ENCODE measurements at places on chromosomes 12 and 14. TPM values are rescaled to one million over a fixed set of nuclear protein-coding genes. Genes with fewer than 3 reads are reported as not detected.
A peak's percentile ranks its signal among the peaks of the same experiment; 100 is the strongest.

Gene SLC38A4
- polyA plus RNA-seq = 27.2 TPM

Gene RPL36AL
- 210 TPM for polyA plus RNA-seq

- no peak for DNase-seq
Observed at GRCh38 chr12:57993834-57994233, 52.5 kb downstream of the ATP23 start.

GRCh38 chr12:105240228-105240627 is 4.3 kb upstream of the APPL2 start:
- no peak for DNase-seq

GRCh38 chr12:12745576-12746211 is 28.5 kb downstream of the CDKN1B start:
- no peak for DNase-seq

- DNase-seq = no peak
Observed at GRCh38 chr14:78202163-78202562, 32.0 kb downstream of the NRXN3 start.

- no peak for DNase-seq
Observed at GRCh38 chr14:87045956-87046355, 947.0 kb downstream of the GALC start.

- no peak for DNase-seq
Observed at GRCh38 chr12:69884386-69884785, 59.4 kb downstream of the MYRFL start.

- DNase-seq = peak; percentile 99
Observed at GRCh38 chr12:124914392-124915238, at the start of gene UBC. Gene UBC (minus strand): TSS chr12:124914650. CDS start chr12:124913771, 879 bp downstream.

DNA sequence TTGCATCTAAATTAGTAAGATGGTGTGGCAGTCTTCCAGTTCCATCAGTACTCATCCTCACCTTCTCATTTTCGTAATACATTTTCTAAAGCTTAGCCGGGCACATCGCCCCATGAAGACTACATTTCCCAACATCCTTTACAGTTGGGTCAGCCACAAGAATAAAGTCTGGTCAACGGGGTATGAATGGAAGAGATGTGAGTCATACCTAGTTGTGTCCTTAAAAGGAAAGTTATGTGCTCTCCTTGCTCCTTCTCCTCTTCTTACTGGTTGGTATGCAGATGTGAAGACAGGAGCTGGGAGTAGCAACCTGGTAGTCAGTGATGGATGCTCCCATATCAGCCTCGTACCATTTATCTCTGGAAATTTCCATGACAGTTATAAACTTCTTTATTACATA is 35.9 kb upstream of the EGLN3 start:
- no peak for DNase-seq

DNA sequence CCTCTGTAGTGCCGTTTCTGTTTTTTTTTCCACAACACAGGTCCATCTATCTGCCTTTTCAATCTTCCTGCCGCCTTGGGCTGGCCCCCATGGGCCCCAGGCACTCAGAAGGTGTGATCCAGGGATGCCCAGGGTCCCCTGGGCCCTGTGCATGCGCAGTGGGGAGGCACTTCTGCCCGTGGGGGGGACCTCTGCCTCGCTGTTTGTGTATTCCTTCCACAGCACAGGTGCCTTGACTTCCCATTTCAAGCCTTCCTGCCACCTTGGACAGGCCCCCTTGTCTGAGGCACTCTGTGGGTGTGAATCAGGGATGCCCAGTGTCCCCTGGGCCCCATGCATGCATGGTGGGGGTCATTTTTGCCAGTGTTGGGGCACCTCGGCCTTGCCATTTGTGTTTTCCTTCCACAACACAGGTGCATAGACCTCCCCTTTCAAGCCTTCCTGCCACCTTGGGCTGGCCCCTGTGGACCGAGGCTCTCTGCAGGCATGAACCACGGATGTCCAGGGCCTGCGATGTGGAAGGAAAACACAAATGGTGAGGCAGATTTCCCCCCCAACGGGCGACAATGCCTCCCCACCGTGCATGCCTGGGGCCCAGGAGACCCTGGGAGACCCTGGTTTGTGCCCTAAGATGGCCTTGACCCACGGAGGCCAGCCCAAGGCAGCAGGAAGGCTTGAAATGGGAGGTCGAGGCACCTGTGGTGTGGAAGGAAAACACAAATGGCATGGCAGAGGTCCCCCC is 366.5 kb downstream of the ALG10 start:
- no peak for DNase-seq

- DNase-seq = no peak
Observed at GRCh38 chr12:95703986-95704385, 86.6 kb downstream of the NTN4 start.
